ENCODE measurements at places on chromosomes 11 and 22.

GRCh38 chr22:32637951-32638350 is 163.3 kb downstream of the FBXO7 start:
- DNase-seq = no peak

GRCh38 chr11:84455691-84456090 is 1169.5 kb upstream of the CCDC90B start:
- DNase-seq = no peak

DNA sequence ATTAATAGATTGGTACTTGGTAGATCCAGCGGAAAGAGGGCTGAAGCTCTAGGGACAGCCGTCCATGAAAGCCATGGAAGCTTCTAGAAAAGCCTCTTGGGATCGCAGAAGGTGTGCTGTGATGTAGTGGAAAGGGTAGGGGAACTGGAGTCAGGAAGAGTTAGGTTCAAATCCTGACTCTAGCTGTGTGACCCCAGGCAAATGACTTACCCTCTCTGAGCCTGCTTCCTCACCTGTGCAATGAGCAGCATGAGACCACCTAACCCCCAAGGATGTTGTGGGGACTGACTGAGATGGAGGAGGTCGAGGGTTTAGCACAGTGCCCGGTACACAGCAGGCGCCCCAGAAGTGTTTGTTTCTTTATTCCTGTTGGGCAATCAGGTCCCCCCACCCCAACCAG is 2.2 kb downstream of the EML3 start:
- DNase-seq = no peak

DNA sequence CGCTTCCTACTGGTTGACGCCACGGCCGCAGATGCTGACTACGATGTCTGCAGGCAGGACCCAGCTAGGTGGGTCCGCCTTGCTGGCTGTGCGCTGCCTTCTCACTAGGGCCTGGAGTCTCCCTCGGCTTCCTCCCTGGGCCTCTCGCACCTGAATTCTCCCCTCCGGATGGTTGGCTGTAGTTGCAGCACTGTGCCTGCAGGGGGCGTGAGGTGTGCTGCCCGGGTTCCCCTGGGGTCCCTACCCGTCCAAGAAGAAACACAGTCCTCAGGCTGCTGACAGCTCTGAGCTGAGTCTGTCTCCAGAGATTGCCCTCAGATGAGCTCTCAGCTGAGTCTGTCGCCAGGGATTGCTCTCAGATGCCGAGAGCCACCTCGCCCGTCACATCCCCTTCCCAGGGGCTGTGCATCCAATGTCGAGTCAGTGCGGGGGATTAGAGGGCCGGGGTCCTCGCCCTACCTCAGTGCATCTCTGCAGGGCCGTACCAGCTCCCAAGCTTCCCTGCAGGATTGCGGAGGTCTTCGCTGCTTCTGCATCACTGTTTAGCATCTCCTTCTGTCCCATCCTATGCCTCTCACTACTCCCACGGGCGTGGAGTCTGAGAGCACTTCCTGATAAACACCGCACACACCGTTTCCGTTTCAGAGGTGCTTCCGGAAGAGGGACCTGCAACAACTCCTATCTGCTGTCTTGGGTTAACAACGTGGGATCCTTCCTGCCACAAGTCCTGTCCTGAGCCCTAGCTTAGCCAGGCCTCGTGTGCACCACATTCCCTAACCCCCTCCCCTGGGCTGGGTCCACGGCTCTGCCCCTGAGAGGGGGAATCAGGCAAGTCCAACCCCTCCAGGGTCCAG is 196.9 kb downstream of the CSNK2A3 start:
- no peak for DNase-seq

DNA sequence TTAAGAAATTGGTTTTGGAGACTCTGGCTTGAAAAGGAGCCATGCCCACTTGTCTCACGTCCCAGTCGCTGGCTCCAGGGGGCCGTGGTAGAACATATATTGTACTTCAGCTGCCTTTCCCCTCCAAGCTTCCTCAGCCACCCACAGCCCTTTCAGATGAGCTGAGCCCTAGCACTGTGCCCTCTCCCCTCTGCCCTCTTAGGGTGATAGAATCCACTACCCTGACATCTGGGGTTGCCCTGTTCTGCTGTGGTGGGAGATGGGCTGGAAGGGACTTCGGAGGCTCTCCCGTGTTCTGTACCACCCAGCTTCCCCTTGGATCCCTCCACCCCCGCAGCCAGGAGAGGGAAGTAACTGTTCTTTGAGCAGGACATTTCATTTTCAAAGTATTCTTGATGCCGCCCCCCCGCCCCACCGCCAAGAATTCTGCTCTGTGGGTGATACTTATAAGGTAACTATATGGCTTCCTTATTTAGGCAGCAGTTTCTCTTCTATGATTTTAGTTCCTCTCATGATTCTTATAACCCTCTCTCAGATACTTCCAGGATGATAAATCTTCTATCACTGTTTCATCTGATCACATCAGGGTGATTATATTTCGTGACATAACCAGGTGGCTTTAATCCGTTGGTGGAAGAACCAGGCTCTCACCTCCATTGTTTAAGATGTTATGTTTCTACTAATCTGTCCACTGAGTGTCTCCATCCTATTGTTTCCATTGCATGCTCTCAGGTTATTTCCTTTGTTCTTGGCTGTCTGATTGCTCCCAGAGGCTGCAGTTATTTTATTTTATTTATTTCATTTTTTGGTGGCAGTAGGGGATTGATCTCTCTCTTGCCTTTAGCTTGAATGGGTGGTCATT is 24.1 kb downstream of the ZBTB16 start:
- no peak for DNase-seq

DNA sequence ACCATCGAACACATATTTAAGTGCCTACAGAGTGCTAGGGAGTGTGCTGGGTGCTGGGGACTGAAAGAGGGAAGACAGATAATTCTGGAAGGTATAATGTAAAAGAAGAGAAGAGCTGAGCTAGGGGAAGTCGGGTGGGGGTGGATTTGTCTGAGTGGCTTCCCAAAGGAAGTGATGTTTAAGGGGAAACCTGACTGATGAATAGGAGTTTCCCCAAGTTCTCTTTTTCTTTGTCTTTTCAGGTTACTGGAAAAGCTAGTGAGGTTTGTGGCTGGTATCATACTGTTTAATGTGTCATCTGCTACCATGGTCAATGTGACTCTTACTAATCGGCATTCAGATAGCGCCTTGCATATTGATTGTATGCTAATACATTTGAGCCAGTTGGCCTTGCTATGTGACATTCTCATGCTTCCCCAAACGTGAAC is 151.6 kb upstream of the MTMR2 start:
- no peak for DNase-seq

- peak; percentile 71 for DNase-seq
These were observed 19.2 kb upstream of the TALDO1 start for GRCh38 chr11:727859-728748.

- DNase-seq = no peak
These were observed 73.5 kb upstream of the TENM4 start for GRCh38 chr11:79514290-79514689.

- DNase-seq = no peak
These were observed 6.1 kb upstream of the GRK3 start for GRCh38 chr22:25558341-25558740.

DNA sequence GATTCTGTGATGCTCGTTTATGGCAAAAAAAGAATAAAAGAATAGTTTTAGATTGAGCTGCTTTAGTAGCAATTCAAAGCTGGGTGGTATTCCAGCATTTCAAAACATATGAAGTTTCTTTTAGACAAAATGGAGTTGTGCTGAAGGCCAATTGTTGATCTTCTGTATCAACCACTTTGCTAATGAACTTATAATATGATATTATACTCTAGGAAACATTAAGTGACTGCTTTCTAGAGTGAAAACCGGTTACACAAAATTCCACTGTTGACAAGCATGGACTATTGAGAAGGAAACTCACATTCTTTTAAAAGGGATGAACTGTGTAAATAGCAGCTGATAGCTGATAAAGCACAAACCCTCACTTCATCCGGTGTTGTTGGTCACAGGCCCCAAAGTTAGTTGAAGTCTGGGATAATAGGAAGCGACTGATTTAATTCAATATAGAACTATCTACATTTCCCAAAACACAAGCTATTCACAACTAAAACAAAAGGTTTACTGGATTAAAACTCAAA is 255.1 kb downstream of the CADM1 start:
- DNase-seq = no peak

DNA sequence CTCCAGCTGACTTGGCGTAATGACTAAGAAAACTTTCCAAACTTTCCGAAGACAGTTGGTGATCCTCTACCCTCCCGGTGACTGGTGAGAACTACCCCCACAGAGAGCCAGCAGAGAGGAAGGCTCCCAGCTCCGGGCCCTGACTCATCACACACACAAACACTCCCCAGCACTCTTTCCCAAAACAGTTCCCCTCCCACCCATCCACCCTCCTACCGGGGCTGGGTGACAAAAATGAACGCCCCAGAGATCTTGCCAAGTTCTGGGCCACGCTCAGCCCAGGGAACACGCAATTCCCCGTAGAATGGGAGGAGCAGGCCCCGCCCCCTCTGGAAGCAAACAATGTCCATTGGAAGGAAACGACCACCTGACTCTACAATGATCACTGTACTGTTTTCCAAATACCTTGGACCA is 21.3 kb upstream of the JAM3 start:
- no peak for DNase-seq

DNA sequence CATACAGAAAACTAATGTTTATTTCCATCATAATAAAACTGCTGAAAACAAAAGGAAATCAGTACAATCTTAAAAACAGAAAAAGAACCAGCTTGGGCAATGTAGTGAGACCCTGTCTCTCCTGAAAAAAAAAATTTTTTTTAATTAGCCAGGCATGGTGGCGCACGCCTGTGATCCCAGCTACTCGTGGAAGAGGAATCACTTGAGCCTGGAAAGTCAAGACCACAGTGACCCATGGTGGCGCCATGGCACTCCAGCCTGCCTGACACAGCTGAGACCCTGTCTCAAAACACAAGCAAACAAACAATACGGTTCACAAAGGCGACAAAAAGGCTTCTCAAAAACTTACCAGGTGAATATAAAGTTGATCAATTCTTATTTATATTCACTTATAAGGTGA is 289.7 kb downstream of the BRD1 start:
- no peak for DNase-seq

DNA sequence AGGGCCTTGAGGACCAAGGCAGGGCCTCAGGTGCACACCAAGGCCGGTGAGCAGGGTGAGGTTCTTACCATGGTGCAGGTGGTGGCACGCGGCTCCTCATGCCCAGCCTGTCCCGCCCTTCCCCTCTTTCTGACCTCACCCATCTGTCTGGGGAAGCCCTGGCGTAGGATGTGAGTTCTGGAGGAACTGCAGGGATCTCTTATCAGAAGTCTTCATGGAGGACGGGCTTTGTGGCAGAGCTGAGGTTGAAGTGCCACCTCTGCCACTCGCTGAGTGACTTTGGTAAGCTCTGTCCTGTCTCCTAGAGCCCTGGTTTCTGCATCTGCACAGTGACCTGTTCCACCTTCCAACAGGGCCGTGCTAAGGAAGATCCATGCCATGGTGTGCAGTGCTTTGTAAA is 49.1 kb downstream of the LRRC32 start:
- DNase-seq = no peak

DNA sequence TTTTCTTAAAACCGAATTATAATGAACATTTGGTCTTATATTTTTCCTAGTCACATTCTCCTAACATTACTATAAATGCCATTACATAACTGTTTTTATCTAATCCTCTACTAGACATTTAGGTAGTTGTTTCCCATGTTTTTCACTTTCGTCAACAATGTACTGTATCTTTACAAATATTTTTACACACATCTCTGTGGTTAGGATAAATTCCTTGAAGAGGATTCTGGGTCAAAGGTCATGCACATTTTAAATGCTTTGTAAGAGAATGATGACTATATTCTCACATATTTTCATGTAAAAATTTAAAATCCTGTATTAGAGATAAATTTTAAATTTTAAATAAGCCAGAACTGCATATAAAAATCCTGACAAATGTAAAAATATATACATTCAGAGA is 61.3 kb upstream of the CLNS1A start:
- no peak for DNase-seq

GRCh38 chr11:11396301-11397035 is 43.4 kb upstream of the CSNK2A3 start:
- DNase-seq = no peak

DNA sequence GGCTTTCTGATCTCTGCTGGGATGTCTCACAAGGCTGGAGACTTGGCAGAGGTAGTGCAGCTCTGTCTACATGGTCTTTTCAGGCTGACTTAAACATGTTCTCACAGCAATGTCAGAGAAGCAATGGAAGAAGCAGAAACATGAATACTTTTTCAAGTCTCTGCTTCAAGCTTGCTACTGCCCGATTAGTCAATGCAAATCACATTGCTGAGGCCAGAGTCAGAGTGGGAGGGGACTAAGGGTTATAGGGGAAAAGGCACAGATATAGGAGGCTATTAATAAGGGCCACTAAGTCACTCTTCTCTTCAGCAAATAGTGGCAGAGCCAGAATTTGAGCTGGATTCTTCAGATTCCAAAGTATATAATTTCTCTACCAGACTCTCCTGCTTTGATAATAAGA is 390.5 kb downstream of the TMEM135 start:
- no peak for DNase-seq

GRCh38 chr11:43541993-43542392 is 138.5 kb upstream of the HSD17B12 start:
- DNase-seq = no peak

DNA sequence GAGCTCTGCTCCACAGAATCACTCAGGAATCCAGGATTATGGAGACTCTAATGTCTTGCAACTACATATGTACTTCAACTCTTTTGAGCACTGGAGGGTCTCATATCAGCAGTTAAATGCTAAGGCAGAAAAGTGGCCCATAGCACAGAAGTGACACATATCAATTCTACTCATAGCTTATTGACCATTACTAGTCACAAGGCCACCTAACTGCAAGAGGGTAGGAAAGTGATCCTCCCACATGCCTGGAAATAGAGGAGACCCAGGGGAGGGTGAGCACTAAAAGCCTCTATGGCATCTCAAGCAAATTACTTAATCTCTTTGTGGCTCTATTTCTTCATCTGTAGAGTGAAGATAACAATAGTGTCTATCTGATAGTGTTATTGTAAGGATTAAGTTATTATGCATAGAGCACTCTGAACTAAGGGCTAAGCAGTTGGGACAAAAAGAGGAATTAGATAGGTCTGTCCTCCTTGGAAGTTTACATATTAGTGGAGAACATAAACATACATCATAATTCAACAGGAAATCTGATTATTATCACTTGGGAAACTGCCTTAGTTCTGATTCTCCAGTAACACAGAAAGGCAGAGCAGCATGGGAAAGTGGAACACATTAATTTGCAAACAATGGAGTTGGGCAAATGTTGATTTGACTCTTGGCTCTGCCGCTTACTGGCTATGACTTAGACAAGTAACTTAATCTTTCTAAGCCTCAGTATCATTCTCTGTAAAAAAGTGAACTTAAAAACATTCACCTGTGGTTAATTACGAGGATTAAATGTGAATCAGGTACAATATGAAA is 25.1 kb upstream of the USP47 start:
- DNase-seq = no peak

DNA sequence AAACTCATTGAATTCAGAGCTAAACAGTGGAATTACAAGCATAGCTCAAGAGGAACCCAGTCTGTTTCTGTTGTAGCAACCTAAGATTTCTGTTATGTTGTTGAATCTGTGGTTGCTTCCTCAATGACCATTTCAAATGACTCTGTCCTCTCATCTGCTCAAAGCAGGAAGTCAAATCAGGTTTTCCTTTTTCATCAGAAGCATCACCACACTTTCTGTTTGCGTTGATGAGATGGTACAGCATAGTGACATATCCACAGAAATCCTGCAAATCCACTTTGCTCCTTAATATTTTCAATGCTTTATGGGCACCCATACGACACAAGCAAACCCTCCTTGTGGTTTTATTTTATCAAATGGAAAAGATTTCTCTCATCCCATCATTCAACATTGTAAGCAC is 12.6 kb upstream of the UCP2 start:
- DNase-seq = no peak

- no peak for DNase-seq
These were observed 123.1 kb downstream of the CD44 start for GRCh38 chr11:35262056-35262455.

GRCh38 chr22:48968201-48968959 is 859.3 kb downstream of the BRD1 start:
- no peak for DNase-seq

All from activated gamma-delta T cell treated with anti-CD3 and anti-CD28 coated beads, Interleukin-2, amount 50 U/mL, for 16 hours (primary cell).